Esophagus squamous epithelium (tissue), 5 donors: ENCODE measurements at places on chromosomes 1 and 21.

GRCh38 chr1:226806988-226807387, 63.4 kb upstream of the PSEN2 start:
- DNase-seq = no peak

- DNase-seq = no peak
Measured at GRCh38 chr1:27528818-27529703, 39.1 kb upstream of the WASF2 start.

GRCh38 chr21:44647222-44647552, 973 bp downstream of the KRTAP10-11 start:
- DNase-seq = no peak

GRCh38 chr1:41440321-41441085, 44.0 kb downstream of the EDN2 start:
- DNase-seq = no peak

GRCh38 chr1:192808163-192808517, 699 bp upstream of the RGS2 start:
- DNase-seq = peak; percentile 21

- no peak for DNase-seq
Measured at GRCh38 chr1:71045463-71046028, 2.1 kb downstream of the PTGER3 start.

- no peak for DNase-seq
Measured at GRCh38 chr1:32811917-32812316, 5.2 kb downstream of the YARS1 start.

GRCh38 chr1:171935664-171936063, 94.4 kb downstream of the DNM3 start:
- no peak for DNase-seq

DNA sequence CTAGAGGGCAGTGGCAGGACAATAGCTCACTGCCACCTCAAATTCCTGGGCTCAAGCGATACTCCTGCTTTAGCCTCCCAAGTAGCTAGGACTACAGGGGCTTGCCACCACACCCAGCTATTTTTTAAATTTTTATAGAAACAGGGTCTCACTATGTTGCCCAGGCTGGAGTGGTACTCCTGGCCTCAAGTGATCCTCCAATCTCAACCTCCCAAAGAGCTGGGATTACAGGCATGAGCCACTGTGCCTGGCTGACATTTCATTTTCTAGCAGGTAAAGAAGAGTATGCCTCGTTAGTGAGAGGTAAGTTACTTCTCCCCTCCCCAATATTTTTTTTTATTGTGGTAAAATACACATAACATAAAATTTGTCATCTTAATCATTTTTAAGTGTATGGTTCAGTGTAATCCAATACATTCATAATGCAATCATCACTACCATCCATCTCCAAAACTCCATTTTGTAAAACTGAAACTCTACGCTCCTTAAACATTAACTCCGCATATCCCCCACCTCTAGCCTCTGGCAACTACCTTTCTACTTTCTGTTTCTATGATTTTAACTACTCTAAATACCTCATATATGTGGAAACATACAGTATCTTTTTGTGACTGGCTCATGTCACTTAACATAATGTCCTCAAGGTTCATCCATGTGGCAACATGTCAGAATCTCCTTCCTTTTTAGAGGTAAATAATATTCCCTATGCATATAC, 22.4 kb downstream of the ZZZ3 start:
- DNase-seq = no peak

DNA sequence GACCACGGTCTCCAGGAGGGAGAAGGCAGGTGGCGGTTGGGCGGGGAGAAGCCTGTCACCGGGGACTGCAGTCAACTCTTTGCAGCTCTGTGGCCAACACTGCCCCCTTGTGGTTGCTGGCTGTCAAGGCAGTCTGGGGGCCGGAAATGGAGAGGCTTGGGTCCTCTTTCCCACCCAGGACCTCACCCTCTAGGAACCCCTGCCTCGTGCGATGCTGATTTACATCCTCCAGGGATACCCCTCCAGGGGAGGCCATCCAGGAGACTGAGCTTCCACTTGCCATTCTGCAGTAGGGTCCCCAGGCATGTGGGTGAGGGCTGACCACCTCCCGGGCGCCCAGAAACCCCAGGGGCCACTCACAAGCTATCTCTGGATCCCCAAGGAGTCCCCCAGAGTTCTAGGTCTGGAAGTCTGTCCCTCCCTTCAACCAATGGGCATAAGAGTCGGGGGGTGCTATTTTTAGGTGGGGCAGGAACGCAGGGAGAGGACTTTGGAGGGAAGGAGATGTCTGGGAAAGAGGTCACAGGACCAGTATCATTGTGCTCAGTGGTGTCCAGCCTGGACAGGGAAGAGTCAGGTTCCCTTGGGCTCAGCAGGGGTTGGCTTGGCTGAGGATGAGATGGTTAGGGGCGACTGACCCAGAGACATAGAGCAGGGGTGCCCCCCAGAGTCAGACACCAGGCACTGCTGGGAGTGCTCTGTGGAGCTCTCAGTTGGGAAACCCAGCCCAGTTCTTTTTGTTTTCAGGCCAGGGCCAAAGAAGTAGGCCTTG, 7.1 kb upstream of the GPR61 start:
- DNase-seq = no peak

DNA sequence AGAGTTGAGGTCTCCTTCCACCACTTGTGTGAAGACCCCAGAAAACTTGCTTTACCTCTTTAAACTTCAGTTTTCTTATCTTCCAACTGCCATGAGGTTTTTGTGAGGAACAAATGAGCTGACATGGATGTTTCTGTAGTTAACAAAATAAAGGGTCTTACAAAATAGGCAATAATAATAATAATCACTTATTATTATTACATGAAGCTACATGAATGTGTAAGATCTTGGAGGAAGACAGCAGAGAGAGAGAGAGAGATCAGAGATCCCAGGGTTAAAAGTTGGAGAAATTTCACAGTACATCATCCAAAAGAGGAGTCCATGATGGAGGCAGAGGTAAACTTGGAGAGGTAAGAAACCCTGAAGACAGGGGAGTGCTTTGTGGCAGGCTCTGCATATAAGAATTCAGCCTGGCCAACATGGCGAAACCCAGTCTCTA, 10.7 kb downstream of the RCC1 start:
- no peak for DNase-seq

DNA sequence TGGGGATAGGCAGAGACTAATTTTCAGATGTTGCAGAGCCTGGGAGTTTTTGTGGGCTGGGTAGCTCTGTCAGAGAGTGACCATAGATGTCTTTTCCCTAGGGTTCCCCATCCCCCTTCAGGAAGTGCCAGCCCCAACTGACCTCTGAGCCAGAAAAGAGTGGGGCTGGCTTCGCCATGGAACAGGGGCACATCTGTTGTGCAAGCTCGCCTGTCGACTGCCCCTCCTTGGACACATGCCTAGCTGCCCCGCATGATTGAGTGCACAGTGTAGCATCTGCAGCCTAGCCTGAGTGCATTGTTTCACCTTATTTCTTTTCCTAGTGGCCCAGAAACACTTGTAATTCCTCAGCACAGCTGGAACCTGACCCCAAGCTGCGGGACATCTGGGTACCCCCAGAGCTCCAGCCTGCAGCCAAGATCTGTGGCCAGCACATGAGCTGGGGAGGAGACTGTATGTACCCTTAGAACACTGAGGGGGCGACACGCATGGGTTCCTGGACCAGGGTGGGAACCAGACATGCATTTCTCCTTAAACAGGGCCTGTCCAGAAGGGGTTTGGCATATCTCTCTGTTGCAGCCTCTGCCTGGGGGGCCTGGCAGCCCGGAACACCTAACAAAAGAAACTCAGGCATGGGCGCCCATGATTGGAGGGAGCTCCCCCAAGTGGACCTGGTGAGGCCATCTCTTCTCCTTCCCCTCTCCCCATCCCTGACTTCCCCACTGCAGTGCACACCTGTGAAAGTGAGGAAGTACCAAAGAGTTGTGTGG, 55.2 kb downstream of the SYT14 start:
- DNase-seq = no peak

- no peak for DNase-seq
Measured at GRCh38 chr1:147117109-147117508, 55.2 kb downstream of the PRKAB2 start.

GRCh38 chr1:41723786-41724185, 194.9 kb downstream of the HIVEP3 start:
- no peak for DNase-seq

DNA sequence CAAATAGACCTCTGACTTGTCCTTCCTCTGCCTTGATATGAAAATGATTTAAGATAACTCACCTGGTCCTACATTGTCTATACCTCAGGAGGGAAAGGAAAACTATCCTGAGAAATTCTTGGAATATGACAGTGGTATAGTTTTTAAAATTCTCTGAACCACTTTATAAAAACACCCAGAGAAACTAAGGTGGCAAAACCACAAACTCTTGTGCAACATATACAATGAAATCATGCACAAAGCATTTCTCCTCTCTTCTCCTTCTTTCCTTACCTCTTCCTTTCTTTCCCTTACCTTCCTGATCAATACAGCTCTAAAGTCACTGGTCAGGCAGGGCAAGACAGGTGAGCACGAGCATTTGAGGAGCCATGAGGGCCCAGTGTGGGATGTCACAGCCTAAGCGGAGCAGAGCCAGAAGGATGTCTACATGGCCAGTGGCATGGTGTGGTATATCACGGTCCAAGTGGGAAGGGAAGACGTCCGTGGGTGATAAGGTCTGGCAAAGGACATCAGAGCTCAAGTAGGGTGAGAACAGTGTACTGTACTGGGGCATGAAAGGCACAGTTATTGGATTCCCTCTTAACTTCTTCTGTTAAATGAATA, 543.3 kb downstream of the DPYD start:
- no peak for DNase-seq

GRCh38 chr1:114330451-114330983, 176.8 kb upstream of the SYT6 start:
- DNase-seq = no peak

DNA sequence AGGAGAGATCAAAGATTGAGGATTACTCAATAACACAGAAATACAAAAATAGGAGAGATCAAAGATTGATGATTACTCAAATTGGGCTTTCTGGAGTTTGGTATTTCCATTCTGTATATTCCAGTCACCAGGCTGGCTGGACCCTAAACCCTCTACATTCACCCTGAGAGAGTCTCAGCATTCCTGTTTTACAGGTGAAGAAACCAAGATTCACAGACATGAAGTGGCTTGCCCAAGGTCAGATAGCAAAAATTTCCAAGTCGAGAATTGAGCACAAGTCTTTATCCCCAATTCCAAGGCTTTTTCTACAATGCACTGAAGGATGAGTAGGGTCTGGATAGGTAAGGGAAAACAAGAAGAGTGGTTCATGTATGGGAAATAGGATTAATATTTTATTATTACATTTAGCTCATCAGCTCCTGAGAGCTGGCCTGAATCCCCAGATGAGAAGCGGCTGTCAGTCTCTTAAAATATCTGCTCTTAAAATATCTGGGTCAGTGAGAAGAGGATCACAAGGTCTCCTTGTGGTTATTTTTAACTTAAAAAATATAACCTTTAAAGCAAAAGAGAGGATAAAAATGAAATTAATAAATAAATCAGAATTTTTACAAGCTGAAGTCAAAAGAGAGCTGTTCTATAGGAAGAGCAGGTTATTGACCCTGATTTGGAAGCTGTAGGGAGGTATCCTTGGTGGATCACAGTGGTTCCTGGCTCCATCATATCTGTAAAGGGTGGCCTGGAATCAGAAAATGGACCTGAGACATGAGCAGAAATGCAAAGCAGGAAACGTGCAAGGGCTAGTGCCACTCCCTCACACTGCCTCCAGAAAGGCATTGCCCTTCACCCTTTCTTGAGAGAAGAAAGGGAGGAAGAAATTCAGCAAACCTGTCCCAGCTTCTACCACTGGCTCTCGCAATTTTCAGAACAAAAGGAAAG, 29.1 kb upstream of the SEC16B start:
- no peak for DNase-seq
